ENCODE measurements at places on chromosomes 1 and 21. TPM values are rescaled to one million over a fixed set of nuclear protein-coding genes. Genes with fewer than 3 reads are reported as not detected.

The SYT2 gene
- total RNA-seq, result 3.1 TPM

The ALPL gene
- total RNA-seq, result 0.59 TPM

The P3R3URF gene
- not detected for total RNA-seq

The COL8A2 gene
- 10.5 TPM for total RNA-seq

The GON4L gene
- total RNA-seq, result 70.1 TPM

The TLCD4 gene
- 6.2 TPM for total RNA-seq

DNA sequence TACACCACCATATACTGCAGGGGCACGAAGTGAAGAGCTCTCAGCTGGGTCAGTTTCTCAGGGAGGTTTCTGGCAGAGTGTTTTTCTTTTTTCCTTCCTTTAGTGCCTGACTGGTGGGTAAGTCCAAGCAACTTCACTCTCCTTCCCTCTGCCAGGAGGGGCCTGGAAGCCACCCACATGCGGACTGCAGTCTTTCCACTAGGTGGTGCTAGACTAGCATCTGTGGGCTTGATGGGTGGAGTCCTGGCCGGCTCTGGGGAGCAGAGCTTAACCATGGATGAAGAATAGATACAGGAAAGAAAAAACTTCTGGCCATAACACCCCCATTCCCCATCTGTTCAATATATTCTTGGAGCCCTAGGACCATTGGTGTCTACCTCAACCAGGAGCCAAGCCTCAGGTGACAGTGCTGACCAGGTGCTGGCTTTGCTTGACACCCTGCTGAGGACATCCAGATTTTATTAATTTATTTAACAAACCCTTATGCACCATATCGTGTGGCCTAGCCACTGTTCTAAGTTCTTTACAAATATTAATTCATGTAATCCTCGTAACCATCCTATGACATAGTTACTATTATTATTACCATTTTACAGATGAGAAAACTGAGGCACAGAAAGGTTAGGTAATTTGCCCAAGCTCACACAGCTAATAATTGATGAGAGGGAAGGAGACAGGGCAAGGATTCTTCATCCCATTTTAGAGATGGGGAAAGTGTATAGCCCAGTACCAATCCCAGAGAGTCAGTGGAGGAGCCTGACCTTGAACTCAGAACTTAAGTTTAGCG is 126.7 kb upstream of the CSF3R start:
- DNase-seq, result no peak

GRCh38 chr21:15121655-15122120 is 56.9 kb upstream of the NRIP1 start:
- DNase-seq, result no peak

GRCh38 chr21:35107520-35107919 is 58.4 kb upstream of the RUNX1 start:
- no peak for DNase-seq

DNA sequence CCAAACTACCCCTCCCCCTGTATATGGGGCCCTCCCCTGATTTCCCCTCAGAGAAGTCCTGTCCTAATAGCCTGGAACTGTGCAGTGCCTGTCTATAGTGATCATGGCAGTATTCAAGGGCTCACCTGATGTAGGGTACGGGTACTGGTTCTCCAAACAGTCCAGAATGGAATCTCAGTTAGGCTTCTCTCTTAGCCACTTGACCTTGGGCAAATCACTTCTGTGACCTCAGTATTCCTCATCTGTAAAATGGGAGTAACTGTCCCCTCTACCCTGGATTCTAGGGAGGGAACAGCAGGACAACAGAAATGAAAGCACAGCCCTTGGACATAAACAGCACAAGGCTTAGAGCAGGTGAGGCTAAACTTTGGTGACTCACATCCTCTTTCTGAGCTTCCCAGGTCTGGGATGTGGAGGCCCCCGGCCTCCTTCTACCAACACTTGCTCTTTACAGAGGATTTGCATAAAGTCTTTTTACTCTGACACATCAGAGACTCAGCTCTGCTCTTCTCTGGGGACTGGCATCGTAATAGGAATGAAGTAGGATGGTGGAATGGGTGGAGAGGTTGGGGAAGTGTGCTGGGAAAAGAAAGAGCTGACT is 20.0 kb upstream of the PDZK1IP1 start:
- no peak for DNase-seq

- DNase-seq, result no peak
These were observed 69.5 kb downstream of the PIK3CD start for GRCh38 chr1:9720785-9721605.

- DNase-seq, result no peak
These were observed 182.9 kb upstream of the KCND3 start for GRCh38 chr1:112172294-112172882.

DNA sequence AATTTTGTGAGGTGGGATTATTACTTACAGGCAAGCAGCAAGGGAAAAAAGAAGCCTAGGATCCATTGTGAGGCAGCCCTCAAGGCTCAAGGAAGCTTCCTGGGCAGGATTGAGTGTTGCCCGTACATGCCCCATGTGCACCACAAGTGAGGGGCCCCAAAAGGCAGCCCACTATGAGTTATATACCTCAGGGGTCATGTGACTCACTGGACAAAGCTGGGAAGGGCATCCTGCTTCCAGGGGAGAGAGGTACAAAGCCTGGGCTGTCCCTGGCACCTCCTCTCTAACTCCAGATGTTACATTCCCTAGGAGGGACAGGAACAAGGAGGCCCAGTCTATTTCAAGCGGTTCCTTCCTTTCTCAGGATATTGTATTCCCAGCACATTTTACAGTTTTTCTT is 34.0 kb upstream of the CD1D start:
- no peak for DNase-seq

DNA sequence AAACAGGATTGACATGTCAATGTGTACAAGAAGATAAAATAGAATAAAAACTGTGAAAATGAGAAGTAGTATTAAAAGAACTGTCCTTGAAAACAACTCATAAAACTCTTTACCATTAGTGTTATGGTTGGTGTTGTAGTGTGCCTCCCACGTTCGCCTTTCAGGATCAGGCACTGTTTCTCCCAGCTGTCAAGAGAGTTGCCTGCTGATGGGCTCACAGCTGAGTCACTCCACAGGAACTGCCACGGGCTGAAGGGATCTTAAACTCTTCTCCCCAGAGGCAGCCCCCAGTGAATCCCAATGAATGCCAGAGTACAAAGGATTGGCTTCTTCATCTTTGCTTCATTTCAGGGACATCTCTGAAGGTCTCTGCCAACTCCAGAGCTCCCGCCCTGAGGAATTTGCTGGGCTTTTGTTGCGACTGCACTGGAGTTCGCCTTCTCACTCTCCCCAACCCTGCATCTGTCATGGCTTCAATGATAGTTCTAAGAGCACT is 119.6 kb downstream of the ADGRL2 start:
- no peak for DNase-seq

- no peak for DNase-seq
These were observed 54.9 kb upstream of the DIPK1A start for GRCh38 chr1:93016171-93016570.

GRCh38 chr1:75237316-75237715 is 103.1 kb downstream of the LHX8 start:
- DNase-seq, result no peak

DNA sequence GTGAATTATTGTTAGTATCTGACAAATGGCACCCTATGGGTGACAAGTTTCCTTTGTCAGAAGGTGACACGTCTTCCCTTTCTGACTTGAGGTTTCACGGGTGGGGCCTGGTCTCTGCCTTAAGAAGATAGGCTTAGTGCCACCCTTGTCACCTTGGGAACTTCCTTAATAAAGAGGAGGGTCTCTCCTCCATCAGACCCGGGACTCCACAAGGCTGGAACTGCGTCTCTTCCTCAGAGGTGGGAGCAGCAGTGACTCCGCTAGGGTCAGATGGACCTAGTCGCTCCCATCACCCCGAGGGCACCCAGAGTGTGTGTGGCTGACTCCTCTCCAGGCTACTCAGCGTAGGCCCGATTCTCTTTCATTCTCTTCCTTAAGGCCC is 774 bp upstream of the WDTC1 start:
- DNase-seq, result no peak

DNA sequence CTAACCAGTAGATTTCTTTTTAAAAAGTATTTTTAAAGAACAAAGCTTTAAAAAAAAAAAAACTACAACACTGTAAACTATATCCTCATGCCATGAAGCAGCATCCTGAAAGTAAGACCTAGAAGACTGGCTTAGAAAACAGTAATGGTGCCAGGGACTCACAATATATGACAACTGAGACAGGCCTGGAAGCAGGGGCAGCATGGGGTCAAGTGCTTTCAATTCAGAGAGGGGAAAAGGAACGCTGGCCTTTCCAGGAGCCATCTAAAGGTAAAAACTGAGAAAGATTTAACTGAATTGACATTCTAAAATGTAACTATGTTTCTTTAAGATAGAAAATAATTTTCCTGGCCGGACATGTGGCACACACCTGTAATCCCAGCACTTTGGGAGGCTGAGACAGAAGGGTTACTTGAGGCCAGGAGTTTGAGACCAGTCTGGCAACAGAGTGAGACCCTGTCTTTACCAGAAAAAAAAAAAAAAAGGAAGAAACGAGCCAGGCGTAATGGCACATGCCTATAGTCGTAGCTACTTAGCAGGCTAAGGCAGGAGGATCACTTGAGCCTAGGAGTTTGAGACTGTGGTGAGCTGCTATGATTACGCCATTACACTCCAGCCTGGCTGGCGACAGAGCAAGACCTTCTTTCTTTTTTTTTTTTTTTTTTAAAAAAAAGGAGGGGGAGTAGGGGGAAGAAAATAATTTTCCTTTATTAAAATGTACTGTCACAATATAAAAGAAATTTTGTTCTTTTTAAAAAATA is 54.1 kb downstream of the SLC35D1 start:
- no peak for DNase-seq

GRCh38 chr1:16286122-16286521 is 49.1 kb upstream of the CPLANE2 start:
- no peak for DNase-seq

DNA sequence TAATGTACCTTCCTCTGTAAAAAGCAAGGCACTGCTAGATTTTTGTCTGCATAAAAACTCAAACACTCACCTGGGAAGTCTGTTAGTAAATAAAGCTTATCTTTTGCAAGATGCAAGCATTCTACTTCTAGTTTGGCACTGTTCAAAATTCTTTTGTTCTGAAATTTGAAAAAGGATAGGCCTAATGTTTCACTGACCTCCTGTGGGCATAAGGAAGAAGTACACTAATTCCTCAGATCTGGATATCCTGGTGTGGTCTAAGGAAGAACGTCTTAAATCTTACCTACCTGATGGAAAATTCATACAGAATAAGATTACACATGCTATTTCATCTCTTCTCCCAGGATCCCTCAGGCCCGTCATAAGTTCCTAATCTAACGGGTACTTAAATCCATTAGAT is 93.5 kb upstream of the CAMK1G start:
- DNase-seq, result no peak

- DNase-seq, result no peak
These were observed 537.9 kb downstream of the PTPRC start for GRCh38 chr1:199176713-199177112.

- DNase-seq, result no peak
These were observed 36.1 kb upstream of the IVNS1ABP start for GRCh38 chr1:185353124-185353523.

- no peak for DNase-seq
These were observed 1476.2 kb downstream of the NCAM2 start for GRCh38 chr21:22474403-22474802.

- no peak for DNase-seq
These were observed 7.1 kb upstream of the SSBP3 start for GRCh38 chr1:54413295-54413694.

- no peak for DNase-seq
These were observed 3.7 kb downstream of the AURKAIP1 start for GRCh38 chr1:1371364-1371745.

DNA sequence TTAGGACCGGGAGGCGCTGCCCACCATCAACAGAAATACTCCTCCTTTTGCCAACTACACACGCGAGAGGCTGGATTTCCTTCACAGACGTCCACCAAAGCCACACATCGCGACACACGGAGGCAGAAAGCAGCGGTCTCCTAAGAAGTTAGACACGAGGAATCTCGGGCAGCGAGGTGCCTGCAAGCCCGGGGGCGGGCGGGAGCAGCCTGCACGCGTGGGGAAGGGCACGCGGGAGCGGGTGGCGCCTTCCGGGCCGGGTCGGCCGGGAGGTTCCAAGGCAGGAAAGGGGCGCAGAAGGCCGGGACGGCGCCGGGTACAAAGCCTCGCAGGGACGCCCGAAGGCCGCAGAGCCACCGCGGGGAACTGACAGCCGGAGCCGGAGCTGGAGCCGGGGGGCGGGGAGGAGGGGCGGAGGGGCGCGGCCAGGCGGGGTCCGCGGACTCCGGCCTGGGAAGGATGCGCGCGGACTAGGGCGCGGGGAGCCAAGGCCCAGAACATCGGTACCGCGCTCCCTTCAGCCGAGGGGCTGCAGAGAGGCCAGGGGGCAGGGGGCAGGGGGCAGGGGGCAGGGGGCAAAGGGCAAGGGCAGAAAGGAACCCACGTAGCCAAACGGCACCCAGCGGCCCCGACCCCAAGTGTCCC is 722 bp downstream of the NPHP4 start:
- no peak for DNase-seq

- no peak for DNase-seq
These were observed 68.4 kb upstream of the ATP5PO start for GRCh38 chr21:33984021-33984481.

- DNase-seq, result no peak
These were observed 321.7 kb downstream of the HHAT start for GRCh38 chr1:210650403-210650802.

- no peak for DNase-seq
These were observed 114.6 kb downstream of the NTPCR start for GRCh38 chr1:233064988-233065387.

DNA sequence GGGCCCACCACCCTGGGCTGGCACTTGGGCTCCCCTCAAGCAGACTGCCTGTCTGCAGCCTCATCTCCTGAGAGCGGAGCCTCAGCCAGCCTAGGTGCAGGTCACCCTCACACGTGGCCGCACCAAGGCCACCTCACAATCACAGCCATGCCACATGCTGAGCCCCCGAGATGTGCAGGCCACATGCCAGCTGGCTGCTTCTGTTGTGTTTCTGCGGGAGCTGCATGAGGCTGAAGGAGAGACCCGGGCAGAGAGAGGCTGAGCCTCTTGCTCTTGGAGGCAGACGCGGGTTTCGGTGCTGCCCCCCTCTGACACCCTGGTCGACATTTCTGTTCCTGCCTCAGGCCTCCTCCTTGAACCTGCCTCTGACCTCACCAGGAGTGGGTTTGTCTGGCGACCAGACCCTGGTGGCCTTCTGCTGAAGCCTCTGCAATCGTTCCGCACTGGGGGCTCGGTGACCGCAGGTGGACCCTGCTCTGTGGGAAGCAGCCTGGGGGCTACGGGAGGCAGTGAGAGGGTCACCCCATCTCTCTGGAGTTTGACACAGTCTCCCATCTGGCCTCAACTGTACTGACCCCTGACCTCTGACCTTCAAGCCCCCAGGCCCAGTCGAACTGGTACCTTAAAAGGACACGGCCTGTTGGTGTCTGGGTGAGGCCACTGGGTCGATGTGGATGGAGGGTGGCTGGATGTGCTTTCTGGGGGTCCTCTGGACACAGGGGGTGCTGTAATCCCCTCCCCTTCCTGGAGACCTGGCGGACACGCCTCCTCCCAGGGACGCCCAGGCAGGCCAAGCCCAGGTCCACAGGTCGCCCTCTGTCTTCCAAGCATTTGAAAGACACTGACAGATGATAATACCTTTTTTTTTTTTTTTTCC is 13.0 kb upstream of the C1orf174 start:
- peak; percentile 9 for DNase-seq

GRCh38 chr1:191582169-191582568 is 576.1 kb upstream of the RGS18 start:
- no peak for DNase-seq
